ENCODE measurements at places on chromosomes 6 and 20. TPM values are rescaled to one million over a fixed set of nuclear protein-coding genes. Genes with fewer than 3 reads are reported as not detected.

Gene SMLR1
- not detected for total RNA-seq

Gene SEMG1
- not detected for total RNA-seq

Gene ADGB
- total RNA-seq = not detected

Gene WFDC2
- total RNA-seq = 1.2 TPM

Gene OXT
- 1.8 TPM for total RNA-seq

Gene CGA
- total RNA-seq = not detected

All from activated T-cell treated with anti-CD3 and anti-CD28 coated beads, Interleukin-2, amount 50 U/mL, for 72 hours (primary cell).